ENCODE measurements at places on chromosomes 6 and 20. TPM values are rescaled to one million over a fixed set of nuclear protein-coding genes. Genes with fewer than 3 reads are reported as not detected.

Gene GRIK2
- total RNA-seq = not detected

Gene SCRT2
- total RNA-seq = not detected

Gene PACSIN1
- 1.7 TPM for total RNA-seq

GRCh38 chr6:142848156-142848555 is 96.8 kb downstream of the HIVEP2 start:
- no peak for DNase-seq
- H3K4me3 ChIP-seq = peak overlapping the region; percentile 45

DNA sequence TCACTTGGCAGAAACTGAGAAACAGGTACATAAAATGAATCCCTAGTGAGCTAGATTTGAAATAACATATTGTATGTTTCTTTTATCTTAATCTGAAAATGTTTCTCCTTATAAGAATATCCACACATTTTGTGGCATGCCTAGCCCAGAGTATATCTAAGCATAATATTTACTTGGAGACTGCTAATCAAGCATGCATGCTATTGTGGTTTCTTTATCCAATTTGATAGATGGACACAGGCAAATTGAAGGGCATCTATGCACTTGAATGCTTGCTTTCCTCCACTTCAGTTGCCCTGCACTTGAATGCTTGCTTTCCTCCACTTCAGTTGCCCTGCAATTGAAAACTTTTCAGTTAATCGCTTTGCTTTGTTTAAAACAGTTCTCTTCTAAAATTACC is 729.8 kb downstream of the TBC1D32 start:
- no peaks in the 10 kb centered on the region for H3K27me3 ChIP-seq
- DNase-seq = no peak
- H3K27ac ChIP-seq = no peak overlapping the region
- no peak overlapping the region for H3K4me3 ChIP-seq
- H3K36me3 ChIP-seq = no peaks in the 10 kb centered on the region
- H3K4me1 ChIP-seq = no peaks in the 10 kb centered on the region
